CD4-positive, alpha-beta T cell treated with Interleukin-4 for 4 hours (primary cell): ENCODE measurements at places on chromosomes 3 and 15.

DNA sequence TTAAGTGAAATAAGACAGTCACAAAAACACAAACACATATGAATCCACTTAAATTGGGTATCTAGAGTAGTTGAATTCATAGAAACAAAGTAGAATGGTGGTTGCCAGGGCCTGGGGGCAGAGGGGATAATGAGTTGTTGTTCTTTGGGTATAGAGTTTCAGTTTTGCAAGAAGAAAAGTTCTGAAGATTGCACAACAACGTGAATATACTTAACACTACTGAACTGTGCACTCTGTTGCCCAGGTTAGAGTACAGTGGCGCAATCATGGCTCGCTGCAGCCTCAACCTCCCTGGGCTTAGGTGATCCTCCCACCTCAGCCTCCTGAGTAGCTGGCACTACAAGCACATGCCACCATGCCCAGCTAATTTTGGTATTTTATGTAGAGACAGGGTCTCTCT, 14.9 kb downstream of the GRAMD2A start:
- no peak for DNase-seq

DNA sequence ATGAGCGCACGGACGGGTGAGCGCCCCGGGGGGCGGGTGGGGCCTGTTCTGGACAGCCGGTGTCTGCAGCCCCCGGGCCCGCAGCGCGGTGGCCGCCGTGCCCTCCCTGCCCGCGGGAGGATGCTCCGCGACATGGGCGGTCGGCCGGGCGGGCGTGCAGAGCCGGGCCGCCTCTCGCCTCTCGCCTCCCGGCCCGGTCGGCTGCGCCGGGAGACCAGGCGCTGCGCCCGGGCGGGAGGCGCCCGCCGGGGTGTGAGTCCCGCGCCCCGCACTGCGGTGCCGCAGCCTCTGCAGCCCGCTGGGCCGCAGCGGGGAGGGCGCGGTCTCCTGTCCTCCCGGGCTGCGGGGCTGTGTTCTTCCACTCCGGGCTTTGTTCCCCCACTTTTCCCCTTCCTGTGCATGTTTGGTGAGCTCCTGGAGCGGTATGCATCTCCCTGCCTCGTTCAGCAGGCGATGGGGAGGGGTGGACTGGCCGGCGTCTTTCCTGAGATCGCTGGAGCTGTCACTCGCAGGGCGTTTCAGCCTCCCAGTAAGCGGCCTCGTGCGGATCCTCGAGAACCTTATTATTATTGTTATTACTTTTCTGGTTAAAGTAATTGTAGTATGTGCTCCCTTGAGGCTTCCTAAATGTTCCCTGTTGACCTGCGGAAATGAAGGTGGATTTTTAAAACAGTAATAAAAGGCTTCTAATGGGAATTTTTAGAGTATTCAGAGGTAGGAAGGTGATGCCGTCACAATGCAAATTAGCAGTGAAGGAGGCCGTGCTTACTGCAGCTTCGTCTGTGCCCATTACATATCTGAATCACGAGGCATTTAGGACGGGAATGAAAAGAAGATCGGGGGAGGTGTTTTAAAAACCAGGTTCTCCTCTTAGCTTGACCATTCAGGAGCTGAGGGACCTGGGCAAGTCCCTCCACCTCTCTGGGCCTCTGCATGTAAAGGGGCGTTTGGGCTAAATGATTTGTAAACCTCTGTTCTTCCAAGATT, 593 bp downstream of the TMOD2 start:
- no peak for DNase-seq

GRCh38 chr3:53612508-53612907, 118.1 kb downstream of the CACNA1D start:
- no peak for DNase-seq

- DNase-seq: no peak
These were observed 78.6 kb downstream of the HERC1 start for GRCh38 chr15:63755162-63755561.

- no peak for DNase-seq
These were observed 396.7 kb upstream of the RGMA start for GRCh38 chr15:93485438-93486327.

DNA sequence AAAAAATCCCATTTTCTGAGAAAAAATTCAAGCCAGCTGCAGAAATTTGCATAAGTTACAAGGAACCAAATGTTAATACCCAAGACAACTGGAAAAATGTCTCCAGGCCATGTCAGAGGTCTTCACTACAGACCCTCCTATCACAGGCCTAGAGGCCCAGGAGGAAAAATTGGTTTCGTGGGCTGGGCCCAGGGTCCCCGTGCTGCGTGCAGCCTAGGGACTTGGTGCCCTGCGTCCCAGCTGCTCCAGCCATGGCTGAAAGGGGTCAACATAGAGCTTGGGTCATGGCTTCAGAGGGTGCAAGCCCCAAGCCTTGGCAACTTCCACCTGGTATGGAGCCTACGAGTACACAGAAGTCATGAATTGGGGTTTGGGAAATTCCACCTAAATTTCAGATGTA, 78.0 kb downstream of the MYH15 start:
- no peak for DNase-seq

DNA sequence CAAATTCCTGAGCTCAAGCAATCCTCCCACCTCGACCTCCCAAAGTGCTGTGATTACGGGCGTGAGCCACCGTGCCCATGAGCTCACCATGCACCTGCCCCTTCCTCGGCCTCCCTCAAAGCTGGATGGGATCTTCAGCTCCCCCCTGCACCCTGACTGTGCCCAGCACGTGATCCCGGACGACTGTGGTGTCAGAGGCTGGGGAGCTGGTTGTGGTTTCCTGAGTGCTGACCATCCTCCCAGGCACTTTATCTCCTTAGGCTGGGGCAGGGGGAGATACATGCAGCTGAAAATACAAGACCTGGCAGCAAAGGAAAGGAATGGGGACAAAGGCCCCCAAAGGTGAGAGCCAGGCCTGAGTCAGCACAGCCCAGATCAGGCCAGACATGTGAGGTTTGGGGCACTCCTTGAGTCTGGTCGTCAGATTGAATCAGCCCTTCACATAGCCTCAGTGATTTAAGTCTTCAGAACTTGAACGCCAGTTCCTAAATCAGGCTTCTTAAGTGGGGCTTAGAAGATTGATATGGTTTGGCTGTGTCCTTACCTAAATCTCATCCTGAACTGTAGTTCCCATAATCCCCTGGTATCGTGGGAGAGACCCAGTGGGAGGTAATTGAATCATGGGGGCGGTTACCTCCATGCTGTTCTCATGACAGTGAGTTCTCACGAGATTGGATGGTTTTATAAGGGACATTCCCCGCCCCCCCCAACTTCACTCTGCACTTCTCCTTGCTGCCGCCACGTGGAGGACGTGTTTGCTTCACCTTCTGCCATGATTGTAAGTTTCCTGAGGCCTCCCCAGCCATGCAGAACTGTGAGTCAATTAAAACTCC, 35.8 kb downstream of the PRKCD start:
- peak; percentile 37 for DNase-seq

- DNase-seq: no peak
These were observed 641 bp upstream of the VPS13C start for GRCh38 chr15:62060896-62061280.
